SK-N-SH (cell line): ENCODE measurements at places on chromosomes 2 and 18. TPM values are rescaled to one million over a fixed set of nuclear protein-coding genes. Genes with fewer than 3 reads are reported as not detected.

Gene GRB14
- 3.9 and 6.4 TPM in 2 replicates for polyA plus RNA-seq

GRCh38 chr18:40676668-40677067, 1278.4 kb upstream of the PIK3C3 start:
- no peak overlapping the region for H3K4me3 ChIP-seq
- H3K4me1 ChIP-seq = peaks cover 5% of the 10 kb centered on the region
- no peak overlapping the region for H3K27ac ChIP-seq
- H3K36me3 ChIP-seq = no peaks in the 10 kb centered on the region
- H3K27me3 ChIP-seq = no peaks in the 10 kb centered on the region

DNA sequence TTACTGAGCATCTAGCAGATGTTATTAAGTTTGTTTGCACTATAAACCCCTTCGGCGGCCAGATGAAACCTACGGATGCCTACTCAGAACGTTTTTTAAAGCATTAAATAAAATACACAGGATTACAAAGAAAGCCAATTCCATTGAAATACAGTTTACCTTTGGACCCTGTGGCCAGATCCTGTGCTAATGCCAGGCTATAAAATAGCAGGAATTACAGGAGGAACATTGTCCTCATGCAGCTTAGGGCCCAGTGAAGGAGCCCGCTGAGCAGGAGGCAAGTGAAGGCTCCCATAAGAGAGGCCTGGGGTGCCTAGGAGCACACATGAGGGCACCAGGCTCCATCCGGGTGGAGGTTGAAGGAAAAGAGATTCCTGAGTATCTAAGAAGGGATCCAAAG, 310.4 kb downstream of the MTX2 start:
- H3K36me3 ChIP-seq = no peaks in the 10 kb centered on the region
- H3K27ac ChIP-seq = no peak overlapping the region

GRCh38 chr18:8609659-8610458, 622 bp downstream of the RAB12 start:
- peaks cover 24% of the 10 kb centered on the region for H3K4me1 ChIP-seq
- H3K27me3 ChIP-seq = no peaks in the 10 kb centered on the region
- peaks cover 5% of the 10 kb centered on the region; the same call in 1 of the 2 replicates for H3K36me3 ChIP-seq
- H3K27ac ChIP-seq = peak overlapping the region; percentile 41; the same call in 1 of the 2 replicates

DNA sequence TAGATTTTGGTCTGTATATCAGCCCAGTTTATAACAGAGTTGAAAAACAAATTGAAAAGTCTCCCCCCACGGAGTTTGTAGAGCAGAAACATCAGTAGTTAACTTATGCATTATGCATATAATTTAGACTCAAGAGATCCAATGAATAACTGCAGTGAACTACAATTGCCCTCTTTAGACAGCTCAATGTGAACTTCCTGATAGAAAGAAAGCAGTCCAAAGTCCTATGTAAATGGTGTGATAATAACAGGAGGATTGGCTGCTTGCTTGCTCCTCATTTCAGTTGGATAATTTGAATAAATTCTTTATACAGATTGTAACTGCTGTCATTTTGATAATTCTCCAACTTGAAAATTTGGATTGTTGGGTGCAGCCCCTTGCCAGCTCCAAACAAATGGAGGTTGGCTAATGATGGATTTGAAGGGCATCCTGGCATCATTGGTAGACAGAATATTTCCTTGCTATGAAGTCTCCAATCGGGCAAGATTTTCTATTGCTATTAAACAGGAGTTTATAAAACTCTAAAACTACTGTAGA, 297.1 kb downstream of the ASXL3 start:
- H3K4me3 ChIP-seq = no peak overlapping the region
- no peaks in the 10 kb centered on the region for H3K4me1 ChIP-seq

DNA sequence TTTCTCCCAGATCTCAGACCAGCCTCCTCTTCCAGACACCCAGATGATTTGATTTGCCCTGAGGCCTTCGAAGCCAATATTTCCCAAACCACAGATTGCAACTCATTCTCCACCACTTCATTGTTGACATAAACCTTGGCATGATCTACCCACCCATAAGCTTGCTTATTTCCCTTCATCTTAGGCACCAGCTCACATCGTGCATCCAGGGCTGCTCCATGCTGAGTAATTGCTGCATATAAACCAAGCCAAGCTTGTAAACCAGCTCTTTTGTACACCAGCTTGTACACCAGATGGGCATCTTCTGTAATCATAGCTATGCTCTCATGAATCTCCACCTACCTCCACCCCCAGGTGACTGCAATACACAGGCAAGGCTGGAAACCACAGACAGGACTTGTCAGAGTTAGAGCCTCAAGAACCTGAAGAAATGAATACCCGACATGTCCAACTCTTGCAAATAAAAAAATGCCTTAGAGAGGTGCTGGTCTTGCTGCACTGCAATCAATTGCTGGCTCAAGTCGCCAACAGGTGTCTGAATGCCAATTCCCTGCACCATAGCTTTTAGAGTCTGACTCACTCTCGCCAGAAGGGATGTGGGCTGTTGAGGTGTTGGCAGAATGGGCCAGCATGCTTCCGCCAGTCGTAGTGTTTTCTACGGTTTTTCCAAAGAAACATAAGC, 31.5 kb downstream of the TRABD2A start:
- H3K27ac ChIP-seq = no peak overlapping the region
- no peak for DNase-seq
- peaks cover 5% of the 10 kb centered on the region; the same call in 1 of the 2 replicates for H3K27me3 ChIP-seq
- H3K4me3 ChIP-seq = no peak overlapping the region
- no peaks in the 10 kb centered on the region for H3K36me3 ChIP-seq
- no peaks in the 10 kb centered on the region for H3K4me1 ChIP-seq

DNA sequence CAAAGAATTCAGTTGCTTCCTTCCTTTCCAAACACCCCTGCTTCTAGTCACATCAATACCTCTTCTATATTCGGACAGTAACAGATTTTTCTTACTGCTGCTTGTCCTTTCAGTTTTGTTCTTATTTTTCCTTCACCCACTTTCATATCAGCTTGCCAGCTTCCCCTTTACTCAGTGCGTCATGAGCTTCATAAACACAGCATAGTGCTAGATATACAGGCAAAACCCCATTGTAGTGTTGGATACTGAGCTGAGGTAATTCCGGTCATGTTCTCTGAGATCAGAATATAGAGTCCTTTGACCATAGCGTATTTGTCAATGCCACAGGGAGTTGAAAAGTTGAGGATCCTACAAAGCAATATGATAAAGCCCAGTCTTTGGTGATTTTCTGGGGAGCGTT, 2.4 kb downstream of the FARP2 start:
- H3K27me3 ChIP-seq = no peaks in the 10 kb centered on the region
- DNase-seq = no peak
- peaks cover 8% of the 10 kb centered on the region for H3K36me3 ChIP-seq
- no peak overlapping the region for H3K4me3 ChIP-seq
- H3K27ac ChIP-seq = no peak overlapping the region
